ENCODE measurements at places on chromosomes 7 and 10.
A peak's percentile ranks its signal among the peaks of the same experiment; 100 is the strongest.

GRCh38 chr10:71868192-71868697 is 17.2 kb upstream of the PSAP start:
- DNase-seq: peak; percentile 68

DNA sequence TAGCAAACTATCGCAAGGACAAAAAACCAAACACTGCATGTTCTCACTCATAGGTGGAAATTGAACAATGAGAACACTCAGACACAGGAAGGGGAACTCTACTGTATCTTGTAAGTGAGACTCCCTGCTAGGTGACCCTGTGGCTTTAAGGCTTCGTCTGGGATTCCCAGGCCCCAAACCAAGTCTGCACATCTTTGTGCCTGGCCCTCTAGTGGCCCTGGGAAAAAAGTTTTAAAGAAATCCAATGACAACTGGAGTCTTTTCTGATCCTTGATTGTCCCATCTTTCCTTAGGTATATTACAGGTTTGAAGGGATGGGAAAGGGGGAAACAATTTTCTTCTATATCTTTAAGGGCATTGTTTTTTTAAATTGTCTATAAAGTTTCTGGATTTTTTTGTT is 10.6 kb upstream of the LIPM start:
- DNase-seq: no peak

DNA sequence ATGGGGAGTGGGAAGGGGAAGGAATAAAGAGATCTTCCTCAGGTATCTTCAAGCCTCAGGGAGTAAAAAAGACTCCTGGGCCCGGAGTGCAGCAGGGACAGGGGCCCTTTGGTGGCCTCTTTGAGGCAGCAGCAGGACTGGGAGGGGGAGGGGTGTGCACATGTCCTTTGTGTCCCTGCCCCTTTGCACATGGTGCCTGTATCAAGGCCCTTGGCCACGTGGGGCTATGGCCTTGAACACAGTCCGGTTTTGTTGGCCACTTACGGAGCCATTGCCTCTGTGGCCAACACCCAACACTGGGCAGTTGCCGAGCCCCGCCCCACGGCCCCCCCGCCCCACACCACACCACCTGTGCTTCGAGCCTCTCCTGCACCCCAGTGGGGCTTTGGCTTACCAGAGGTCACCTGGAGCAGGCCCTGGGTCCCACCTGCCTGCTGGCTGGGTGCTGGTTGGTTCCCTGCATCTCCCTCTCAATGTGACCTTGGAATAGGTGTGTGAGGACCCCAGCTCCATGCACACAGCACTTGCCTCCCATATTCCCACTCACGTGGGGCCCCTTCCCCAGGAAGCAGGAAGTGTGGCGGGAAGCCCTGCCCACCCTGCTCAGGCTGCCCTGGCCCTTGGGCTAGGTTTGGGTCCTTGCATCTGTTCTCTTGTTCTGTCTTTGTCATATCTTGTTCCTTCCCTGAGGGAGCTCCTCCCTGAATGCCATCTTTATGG is 5.4 kb downstream of the SAP25 start:
- DNase-seq: peak; percentile 53

DNA sequence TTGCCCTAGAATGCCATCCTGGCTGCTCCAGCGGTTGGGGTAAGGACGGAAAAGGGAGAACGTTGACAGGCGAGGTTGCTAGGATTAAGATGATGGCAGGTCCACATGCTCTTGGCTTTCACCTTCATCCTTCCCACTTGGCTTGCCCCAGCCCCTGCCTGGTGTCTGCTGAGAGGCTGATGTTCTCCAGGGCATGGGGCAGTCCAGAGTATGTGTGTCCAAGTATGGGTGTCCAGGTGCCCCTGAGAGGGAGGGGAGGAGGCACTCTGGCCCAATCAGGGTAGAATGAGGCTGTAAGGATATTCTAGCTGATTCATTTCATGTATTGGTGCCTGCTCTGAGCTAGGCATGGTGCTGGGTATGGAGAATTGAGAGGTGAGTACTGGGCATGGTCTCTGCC is 12.6 kb downstream of the NEURL1 start:
- no peak for DNase-seq

- no peak for DNase-seq
These were observed 30.8 kb upstream of the NRP1 start for GRCh38 chr10:33365301-33365700.

- DNase-seq: no peak
These were observed 113.8 kb downstream of the GFRA1 start for GRCh38 chr10:116159197-116159596.

GRCh38 chr7:31465285-31465684 is 48.6 kb upstream of the ITPRID1 start:
- DNase-seq: no peak
